Inflammatory macrophage treated with lipopolysaccharide for 4 hours (primary cell): ENCODE measurements at places on chromosomes 5 and 9.
A peak's percentile ranks its signal among the peaks of the same experiment; 100 is the strongest.

- no peak for DNase-seq
Observed at GRCh38 chr5:125394661-125395280, 648.3 kb upstream of the ZNF608 start.

GRCh38 chr5:141777711-141778110 is 95.7 kb upstream of the ARAP3 start:
- DNase-seq = no peak

DNA sequence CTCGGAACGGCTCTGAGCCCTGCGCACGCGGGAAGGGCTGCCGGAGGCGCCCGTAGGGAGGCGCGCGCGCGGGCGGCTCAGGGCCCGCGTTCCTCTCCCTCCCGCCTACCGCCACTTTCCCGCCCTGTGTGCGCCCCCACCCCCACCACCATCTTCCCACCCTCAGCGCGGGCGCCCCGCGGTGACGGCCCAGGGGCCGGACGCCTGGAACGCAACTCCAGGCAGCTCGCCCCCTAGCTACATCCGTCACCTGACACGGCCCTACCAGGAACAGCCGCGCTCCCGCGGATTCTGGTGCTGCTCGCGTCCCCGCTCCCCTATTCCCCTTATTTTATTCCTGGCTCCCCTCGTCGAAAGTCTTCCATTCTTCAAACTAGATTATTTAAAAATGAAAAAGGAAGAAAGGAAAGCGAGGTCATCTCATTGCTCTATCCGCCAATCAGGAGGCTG is at the start of gene CDKN2B-AS1:
TSS of gene CDKN2B-AS1 (plus strand) at position 236 of the 450 bp plus-strand sequence.
- no peak for DNase-seq

DNA sequence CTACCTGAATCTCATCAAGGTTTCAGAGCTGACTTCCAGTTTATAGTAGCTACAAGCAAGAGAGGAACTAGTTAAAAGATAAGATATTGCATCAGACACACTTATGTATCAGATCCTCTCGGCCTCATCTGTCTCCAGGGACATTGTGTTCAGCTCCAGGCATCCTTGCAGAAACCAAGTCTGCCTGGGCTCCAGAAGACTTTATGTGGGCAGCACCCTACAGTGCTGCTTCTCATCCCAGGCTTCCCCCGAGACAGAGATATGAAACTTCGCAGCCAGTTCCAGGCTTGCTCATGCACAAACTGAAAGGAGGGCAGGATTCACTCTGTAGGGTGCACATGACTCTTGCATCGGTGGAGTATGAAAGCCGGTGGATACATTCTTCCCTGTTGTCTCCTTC is 33.9 kb upstream of the FOXB2 start:
- DNase-seq = no peak

DNA sequence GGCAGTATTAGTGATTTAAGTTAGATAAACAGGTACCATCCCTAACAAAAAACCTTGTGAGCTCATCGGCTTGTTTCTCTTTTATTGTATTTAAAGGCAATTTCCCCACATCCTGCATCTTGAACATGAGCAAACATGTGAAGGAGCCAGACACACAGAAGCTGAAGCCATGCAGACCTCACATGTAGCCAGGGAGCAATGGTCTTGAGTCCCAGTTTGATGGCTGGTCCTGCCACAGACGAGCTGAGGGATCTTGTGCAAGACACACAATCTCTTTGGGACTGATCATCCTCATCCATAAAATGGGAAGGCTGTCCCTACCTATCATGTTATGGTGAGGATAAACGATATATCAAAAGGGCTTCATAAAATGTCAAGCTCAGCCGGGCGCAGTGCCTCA is 29.6 kb upstream of the XPA start:
- no peak for DNase-seq

DNA sequence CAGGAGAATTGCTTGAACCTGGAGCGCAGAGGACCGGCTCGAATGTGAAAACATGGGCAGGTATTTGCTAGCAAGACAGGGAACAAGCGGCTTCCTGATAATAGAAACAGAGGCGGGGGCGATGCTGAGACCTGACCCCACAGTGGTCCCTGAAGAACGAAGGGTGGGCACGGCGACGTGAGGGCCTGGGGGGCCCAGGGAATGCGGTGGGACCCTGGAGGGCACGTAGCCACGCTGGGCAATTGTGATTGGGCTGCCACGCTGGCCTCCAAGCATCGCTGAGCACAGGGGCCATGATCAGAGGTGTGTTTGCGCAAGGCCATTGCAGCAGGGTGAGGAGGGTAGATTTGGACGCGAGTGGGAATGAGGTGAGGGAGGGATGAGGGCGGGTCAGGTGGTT is 30.7 kb downstream of the MED10 start:
- DNase-seq = no peak

- DNase-seq = no peak
Observed at GRCh38 chr5:172901012-172901780, 58.0 kb upstream of the RPL26L1 start.

DNA sequence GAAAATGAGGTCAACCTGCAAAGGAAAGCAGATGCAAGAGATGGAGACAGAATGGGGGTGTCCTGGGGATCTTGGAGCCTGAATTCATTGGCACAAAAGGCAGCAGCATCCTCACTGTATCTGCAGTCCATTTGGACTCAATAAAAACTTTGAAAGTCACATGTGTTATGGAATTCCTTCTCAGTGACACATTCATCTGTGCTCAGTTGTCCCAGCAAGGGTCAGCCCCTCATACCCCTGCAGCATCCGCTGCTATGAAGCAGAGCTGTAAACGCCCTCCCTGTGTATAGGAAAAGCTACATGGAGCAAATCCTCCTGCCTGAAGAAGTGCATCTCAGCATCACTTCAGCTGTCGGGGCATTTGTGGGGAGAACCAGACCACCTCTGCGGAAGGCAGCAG is 14.5 kb upstream of the RARS1 start:
- DNase-seq = no peak

DNA sequence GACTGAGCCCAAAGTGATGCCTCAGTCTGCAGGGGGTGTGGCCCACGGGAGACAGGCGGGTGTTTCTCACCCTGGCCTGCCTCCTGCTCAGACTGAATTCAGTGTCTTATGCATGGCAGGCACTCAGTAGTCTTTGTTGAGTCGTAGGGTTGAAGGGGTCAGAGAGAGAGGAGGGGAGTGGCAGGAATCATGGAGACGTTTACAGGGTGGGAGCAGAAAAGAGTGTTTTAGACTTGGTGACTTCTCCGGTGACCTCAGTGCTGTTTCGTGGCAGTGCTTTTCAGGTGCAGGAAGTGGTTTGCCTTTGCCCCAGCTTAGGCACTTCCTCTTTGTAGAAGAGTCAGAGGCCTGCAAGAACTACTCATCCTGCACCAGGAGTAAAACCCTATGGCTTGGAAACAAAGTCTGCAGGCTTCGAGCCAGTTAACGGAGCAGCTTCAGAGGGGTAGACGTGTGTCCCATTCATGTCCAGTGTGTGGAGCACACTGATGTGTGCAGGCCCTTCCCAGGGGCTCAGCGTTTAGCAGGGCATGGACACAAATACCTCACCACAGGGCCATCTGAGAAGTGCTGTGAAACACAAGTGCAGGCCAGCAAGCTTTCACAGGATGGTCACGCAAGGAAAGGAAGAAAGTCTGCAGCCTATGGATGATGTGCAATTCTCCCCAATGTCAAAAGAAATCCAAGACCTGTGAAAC is 24.5 kb upstream of the SEMA4D start:
- DNase-seq = peak; percentile 83

DNA sequence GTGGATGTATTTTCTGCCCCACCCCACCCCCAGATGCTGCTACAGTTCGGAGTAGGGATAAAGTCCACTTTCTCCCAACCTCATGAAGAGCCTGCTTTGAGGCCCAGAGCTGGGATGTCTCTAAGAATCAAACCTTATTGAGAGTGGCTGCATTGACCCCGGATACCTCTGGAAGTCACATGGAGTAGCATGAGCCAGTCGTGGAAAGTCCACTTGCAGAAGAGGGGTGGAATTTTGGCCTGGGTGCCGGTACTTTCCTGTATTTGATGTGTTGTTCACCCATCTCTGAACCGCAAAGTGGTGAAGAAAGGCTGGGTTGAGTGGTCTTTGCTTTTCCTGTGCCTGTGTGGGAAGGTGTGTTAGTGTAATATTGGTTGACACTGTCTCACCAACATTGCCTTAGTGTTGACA is 3.7 kb downstream of the OTULIN start:
- DNase-seq = no peak

- DNase-seq = peak; percentile 88
Observed at GRCh38 chr9:108478431-108479332, 377.1 kb downstream of the ACTL7B start.

- no peak for DNase-seq
Observed at GRCh38 chr5:153782589-153783361, 255.9 kb downstream of the FAM114A2 start.

GRCh38 chr9:4671737-4672136 is 5.5 kb upstream of the SPATA6L start:
- no peak for DNase-seq

- DNase-seq = no peak
Observed at GRCh38 chr5:177447611-177448243, 1.1 kb downstream of the PRR7 start.

GRCh38 chr5:28766565-28767158 is 1728.3 kb upstream of the CDH9 start:
- peak; percentile 10 for DNase-seq

- no peak for DNase-seq
Observed at GRCh38 chr5:113344973-113345940, 89.5 kb downstream of the TSSK1B start.

- no peak for DNase-seq
Observed at GRCh38 chr5:99243111-99243510, 314.3 kb upstream of the CHD1 start.

DNA sequence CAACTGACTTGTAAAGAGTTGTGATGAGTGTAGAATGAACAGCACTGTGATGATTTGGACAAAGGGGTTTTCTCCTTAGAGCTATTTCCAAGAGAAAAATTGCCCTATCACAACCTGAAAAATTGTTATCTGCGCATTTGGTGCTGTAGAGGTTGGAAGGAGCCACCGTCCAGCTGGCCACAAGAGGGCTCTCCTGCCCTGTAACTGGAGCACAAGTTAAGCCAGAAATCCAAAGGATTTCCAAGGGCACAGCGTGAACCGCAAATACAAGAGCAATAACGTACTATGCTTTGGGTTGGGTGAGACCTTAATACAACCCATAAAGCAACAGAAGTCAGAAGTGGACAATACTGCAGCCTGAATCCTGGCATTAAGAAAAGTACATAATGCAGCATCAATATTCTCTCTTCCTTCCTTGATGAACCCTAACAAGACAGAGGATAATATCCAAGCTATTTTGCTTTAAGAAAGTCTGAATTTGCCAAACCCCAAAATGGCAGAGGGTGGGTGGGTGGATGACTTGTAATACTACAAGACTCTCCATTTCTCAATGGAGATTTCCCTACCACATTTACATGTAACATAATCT is 56.8 kb upstream of the SMIM32 start:
- DNase-seq = peak; percentile 25

DNA sequence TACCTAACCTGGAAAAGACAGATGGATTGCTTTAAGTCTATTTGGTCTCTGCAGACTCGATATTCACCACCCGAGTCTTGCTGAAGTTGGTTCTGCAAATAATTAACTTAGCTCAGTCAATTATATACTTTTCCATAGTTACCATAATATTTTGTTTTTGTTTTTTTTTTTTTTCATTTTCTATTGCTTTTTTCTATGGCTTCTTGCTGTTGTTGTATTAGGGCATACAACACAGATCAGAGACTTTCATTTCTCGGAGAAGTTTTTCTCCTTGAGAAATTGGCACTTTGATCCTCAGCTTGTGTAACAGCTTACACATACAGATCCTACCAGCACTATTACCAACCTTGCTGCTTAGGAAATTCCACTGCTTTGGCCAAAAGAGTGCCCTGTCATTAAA is 88.0 kb downstream of the GPR21 start:
- DNase-seq = no peak

- DNase-seq = no peak
Observed at GRCh38 chr9:37621273-37622121, 29.1 kb upstream of the TOMM5 start.

DNA sequence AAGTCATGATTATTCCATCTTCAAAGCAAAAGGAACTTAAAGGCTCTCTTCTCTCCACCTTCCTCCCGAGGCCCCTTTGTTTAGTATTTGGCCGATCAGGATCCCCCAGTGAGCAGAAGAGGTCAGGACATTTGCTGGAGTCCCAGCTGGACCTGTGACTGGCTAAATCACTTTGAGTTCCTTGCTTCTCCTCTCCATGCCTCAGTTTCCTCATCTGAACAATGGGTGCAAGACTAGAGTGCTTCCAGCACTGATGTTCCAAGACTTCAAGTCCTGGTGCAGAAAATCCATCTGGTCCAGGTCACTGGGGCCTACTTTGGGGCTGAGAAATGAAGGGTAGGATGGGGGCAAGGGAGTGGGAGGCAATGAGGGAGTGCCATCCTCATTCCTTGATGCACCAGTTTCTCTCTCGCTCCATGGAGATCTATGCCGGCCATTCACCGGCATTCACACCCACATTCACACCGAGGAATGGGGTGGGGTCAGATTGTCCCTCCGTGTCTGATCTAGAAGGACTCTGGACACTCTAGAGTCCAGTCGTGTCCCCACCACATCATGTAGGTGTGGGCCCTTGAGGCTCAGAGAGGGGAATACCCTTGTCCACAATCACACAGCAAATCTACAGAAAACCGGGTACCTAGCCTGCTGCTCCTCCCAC is 38.7 kb upstream of the IL17B start:
- DNase-seq = no peak

- no peak for DNase-seq
Observed at GRCh38 chr5:96278981-96279380, 154.1 kb downstream of the PCSK1 start.

DNA sequence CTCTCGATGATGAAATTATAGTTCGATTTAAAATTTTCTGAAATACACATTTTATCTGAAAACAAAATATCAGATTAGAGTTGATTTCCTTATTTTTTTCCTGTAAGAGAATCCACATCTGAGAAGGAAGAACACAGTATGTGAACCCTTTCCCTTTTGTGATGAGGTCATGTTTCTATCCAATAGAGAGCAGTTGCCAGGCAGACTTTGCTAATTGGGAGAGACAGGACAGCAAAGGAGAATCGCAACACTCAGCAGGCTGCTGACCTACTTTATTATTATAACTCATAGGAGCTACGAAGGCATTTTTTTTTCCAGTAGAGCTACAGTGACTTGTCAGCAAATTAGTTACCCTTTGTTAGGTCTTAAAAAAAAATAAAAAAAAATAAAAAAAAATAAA is 242.1 kb downstream of the HCN1 start:
- no peak for DNase-seq

GRCh38 chr5:159850160-159850559 is 66.1 kb upstream of the ADRA1B start:
- no peak for DNase-seq

GRCh38 chr5:124263680-124264491 is 482.6 kb downstream of the ZNF608 start:
- no peak for DNase-seq
